ENCODE measurements at places on chromosomes 3 and 15.

DNA sequence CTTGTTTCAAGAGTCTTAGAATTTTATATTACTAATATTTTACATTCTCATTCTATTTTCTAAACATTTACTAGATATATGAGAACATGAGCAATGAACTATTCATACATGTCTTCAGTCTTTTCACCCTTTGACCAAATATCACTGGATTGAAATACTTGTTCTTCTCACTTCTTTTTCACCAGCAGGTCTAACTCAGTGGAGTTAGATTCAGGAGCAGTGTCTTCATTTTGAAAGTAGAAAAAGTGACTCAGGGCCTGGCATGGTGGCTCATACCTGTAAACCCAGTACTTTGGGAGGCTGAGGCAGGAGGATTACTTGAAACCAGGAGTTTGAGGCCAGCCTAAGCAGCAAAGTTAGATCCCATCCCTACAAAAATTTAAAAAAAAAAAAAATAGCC, 70.8 kb downstream of the USP13 start:
- DNase-seq: no peak

DNA sequence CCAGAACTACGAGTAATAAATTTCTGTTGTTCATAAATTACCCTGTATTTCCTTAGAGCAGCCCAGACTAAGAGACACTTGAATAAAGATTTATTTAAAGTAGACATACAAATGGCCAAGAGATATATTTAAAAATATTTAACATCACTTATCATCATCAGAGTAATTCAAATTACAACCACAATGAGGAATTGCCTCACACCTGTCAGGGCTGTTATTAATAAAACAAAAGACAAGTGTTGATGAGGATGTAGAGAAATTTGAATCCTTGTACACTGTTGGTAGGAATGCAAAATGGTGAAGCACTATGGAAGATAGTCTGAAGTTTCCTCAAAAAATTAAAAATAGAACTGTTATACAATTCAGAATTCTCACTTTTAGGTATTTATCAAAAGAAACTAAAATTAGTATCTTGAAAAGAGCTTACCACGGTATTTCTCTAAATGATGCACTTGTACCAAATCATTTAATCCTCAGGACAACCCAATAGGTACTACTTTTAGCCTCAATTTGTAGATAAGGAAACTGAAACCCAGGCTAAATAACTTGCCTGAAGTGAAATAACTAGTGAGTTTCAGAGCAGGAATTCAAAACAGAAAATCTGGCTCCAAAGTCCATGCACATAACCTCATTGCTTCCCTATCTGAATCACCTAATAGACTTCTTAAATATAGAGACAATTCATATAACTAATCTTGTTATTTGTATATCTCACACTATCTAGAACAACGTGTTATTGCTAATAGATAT, 69.4 kb downstream of the ZBTB20 start:
- no peak for DNase-seq

DNA sequence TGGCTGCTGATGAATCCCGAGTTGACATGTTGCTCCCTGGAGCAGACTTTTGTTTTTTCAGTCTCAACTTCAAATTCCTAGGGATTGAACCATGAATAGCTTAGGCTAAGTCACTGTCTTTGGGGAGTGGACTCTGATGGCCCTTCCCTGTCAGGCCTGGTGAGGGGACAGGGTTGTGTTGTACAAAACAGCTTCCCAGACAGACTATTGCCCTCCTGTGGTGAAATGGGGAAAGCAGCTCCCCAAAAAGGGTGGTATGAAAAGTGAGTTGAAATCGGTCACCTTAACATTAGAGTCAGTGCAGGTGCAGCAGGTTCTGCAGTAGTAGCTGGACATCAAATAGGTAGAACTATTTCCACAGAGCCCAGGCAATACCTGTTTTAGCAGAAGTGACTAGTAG, 775.6 kb downstream of the ROBO2 start:
- DNase-seq: no peak

GRCh38 chr3:149233323-149233722, 11.7 kb upstream of the CP start:
- no peak for DNase-seq

GRCh38 chr15:74784426-74785193, 2.7 kb downstream of the CSK start:
- DNase-seq: no peak

All from neural crest cell (in vitro differentiated cells).